Liver (tissue), 10 donors: ENCODE measurements at places on chromosomes 12 and 14.

- DNase-seq = no peak
Observed at GRCh38 chr14:24231263-24232120, 675 bp downstream of the NEDD8 start.

DNA sequence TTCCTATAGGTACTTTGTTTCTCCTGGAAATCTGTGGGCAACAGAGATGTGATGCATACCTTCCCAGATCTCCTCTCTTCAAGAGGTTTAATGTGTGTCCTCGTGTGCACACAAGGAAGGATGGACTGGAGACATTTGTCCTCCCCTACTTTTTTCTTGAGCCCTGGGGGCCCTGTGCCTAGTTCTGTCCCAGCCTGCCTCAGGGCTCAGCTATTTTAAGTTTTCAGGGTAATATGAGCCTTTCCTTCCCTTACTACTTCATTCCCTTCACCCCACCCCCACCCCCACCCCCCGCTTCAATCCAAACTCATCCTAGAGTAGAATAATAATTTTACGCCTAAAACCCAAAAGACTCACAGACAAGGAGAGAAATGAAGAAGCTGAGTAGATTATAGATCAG lies 446 bp downstream of the STAC3 start:
- DNase-seq = no peak

- DNase-seq = no peak
Observed at GRCh38 chr14:72049462-72049861, 117.2 kb downstream of the RGS6 start.

- DNase-seq = no peak
Observed at GRCh38 chr12:131075611-131076010, 121.9 kb downstream of the ADGRD1 start.

DNA sequence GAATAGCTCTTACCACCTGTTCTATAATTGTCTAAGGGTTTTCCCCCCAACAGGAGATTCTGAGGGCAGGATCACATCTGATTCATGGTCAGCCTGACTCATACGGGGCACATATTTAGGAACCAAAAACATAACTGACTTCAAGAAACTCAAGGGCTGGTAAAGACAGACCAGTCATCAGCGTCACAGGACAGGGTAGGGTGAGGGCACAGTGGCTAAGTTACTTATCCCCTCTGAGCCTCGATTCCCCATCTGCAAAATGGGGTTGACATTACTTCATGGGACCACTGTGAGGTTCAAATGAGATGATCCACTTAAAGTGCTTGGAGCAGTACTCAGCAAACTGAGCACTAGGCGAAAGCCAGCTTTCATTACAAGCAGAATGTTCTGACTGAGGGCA lies 606 bp downstream of the CINP start:
- no peak for DNase-seq

DNA sequence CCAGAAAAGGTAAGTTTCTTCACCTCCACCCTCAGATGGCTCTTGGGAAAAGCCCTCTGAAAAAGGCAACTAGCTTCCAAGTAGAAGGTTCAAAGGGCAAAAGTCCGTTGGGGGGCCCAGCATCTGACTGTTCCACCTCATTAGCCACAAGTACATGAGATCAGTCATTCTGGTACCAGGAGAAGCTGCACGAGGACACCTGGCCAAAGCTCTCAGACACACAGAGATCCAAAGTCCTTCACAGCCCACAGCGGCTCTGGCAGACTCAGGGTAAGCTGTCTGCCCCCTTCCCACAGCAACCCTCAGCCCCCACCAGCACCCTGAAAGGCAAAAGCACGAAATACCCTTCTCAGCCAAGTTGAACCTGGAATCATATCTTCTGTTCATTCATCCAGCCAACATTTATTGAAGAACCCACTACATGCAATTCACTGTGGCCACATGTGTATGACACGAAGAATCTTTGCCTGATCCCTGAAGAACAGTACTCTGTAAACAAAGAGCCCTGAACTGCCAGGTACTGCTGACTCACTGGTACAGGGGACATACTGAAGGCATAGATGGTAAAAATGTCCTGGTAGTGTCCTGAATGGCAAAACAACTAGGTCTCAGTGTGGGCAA lies 19.0 kb downstream of the SLC7A7 start:
- DNase-seq = no peak

DNA sequence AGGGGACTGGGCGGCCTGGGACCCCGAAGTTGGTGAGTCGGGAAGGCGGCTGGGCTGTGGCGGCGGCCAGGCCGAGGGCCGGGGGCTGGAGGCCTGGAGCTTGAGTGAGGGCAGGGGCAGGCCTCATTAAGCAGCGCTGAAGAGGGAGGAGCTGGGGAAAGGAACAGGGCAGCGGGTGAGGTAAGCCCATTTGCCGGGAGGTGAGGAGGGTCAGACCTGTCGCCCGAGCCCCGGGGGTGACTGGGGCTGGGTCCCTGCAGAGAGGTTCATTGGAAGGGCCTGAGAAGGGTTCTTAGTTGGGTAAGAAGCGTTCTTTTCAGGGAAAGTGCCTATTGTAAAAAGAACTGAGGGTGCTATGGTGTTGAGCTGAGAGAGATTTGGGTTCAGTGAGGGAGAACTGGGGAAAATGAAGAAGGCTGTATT lies 441 bp downstream of the RAB5B start:
- DNase-seq = no peak

DNA sequence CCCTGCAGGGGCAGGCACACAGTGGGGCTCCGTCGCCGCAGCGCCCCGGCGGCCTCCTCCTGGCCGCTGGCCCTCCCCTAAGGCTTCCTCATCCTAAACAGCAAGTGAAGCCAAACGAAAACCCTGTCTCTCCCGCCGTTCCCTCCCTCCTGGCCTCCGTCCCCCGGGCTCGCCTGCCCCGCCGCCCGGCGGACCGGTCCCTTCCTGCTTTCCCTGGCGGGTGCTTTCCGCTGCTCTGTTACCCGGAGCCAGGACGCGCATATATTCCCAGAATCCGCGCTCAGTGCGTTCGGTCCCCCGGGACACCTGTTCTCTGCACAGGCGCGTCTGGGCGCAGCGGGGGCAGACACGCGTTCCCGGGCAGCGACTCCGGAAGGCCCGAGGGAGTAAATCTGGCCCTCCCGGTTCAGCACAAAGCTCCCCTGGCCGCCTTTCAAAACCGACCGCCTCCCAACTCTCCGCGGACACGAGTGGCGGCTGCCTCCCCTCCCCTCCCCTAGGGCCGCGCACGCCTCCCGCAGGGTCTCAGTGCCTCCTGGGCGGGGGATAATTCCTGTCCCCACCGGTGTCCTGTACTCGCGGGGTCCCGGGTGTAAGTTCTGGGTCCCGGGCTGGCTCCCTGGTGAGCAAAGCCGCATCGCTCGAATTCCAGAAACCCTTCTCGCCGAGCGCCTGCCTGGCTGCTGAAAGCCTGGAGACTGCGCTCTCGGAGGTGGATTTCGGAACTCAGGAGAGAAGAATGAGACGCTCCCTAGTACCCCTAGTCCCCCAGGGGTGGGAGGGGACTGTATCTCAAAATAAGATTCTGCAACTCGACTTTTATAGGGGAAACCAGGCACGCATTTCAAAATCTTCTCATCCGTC lies 21.4 kb upstream of the CEP170B start:
- no peak for DNase-seq

- no peak for DNase-seq
Observed at GRCh38 chr12:125110641-125111360, 45.6 kb downstream of the AACS start.

- no peak for DNase-seq
Observed at GRCh38 chr12:49909826-49910225, 6.1 kb upstream of the FAIM2 start.

DNA sequence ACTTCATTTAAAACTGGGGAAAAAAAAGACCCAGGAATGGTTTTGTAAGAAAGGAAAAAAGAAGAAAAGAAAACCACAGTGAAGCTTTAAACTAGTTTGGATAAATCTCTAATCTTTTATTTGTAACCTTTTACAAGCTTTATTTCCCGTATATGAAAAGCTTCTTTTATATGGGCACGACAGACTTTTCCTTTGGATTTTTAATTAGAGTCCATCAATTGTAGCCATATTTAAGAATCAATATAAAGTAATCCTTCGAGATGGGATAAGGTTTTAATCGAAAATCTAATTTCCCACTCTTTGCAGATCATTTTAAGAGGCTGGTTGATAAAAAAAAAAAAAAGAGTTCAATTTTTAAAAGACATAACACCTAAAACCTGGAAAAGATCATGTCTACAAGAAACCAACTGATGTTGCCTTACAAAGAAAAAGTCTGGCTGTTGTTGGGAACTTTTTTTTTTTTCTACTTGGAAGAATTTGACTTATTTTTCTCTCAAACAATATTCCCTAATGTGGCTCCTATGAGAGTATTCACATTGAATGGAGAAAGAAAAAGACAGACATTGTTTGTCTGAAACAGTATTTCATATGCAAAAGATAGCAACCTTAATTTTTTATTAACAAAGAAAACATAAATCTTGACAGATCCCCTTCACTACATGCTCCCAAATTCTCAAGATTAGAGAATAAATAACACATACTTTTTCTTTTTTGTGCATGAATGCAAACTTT lies 4.9 kb upstream of the OTX2 start:
- DNase-seq = no peak

GRCh38 chr12:107684029-107684795 lies 1.4 kb upstream of the PWP1 start:
- DNase-seq = no peak

DNA sequence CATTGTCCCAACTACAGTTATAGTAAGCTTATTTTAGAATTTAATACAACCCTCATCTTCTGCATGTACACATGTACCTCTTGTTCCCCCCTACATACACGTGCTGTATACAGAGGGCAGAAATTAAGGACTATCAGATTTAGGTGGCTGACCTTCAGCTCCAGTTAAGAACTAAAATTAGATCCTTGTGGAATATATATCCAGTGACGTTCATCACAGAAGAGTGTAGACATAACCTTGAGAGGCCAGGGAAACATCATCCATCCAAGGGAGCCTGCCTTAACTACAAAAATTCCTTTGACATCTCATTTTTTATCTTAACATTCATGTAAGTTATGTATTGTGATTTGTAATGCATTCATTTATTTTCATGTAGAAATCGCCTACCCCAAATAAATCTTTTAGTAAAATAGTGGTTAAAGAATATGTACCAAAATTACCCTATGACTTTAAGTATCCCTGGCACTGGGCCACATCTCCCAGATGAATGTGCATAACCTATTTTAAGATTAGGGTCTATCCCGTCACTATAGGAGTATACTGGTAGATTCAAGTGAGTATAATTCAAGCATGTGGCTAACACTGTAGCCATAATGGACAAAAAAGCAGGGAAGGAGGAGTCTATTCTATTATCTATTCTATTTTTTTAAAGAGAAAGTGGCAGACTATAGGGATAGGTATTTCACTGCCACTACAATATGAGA lies 27.5 kb downstream of the RIC8B start:
- DNase-seq = no peak

- no peak for DNase-seq
Observed at GRCh38 chr12:24770821-24771220, 178.1 kb downstream of the BCAT1 start.

- no peak for DNase-seq
Observed at GRCh38 chr12:98828802-98829600, 183.9 kb downstream of the APAF1 start.

DNA sequence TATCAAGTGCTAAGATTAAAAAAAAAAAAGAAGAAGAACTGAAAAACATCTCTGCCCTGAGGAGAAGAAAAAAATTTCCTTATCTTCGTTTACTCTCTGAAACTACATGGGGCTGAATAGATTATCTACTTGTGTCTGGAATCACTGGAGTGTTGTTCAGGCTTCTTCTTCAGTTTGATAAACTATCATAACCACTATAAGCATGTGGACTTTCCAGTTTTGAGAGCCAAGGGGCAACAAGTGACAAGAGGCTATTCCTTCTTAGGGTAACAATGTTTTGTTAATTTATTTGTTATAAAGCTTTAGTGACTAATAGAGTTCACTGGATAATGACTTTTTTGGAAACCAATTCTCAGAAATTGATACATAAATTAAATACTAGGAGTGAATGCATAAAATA lies 19.9 kb upstream of the RASSF8 start:
- no peak for DNase-seq

DNA sequence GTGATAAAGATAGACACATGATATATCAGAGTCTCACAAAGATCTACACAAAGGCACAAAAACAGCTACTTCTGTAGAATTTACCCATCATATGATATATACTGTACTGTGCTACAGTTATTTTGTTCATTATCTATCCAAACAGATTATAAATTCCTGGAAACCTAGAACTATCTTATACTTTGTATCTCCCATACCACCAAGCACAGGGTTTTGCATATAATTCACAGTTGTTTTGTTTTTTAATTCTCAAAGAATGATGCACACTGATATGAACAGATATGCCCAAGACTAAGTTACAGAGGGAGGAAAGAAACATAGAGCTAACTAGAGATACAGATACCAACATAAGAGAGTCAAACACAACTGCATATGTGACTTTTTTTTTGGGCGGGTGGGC lies 3.4 kb downstream of the PRKAG1 start:
- DNase-seq = no peak

DNA sequence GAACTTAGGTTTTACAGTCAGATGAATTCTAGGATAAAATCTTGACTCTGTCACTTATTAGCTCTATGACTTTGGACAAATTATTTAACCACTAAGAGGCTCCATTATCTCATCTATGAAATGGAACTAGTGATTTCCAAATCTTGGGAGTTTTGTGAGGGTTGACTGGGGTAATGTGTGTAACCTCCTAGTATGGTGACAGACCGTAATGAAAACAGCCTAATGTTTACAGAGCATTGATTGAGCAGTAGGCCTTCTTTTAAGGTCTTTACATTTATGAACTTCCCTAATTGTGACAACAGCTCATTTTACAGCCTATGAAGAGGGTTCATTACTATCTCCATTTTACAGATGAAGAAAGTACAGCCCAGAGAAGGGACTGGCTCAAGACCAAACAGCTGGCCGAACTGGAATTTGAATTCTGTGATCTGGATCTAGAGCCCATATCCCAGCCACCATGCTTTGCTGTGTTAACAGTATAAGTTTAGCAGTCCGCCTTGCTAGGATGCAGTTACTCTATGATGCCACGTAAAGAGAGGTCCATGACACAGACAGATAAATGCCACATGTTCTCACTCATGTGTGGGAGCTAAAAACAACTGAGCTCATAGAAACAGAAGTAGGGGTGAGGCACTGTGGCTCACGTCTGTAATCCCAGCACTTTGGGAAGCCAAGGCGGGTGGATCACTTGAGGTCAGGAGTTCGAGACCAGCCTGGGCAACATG lies 9.1 kb upstream of the FBXL14 start:
- no peak for DNase-seq

- DNase-seq = no peak
Observed at GRCh38 chr12:1348606-1349005, 245.8 kb downstream of the FBXL14 start.

DNA sequence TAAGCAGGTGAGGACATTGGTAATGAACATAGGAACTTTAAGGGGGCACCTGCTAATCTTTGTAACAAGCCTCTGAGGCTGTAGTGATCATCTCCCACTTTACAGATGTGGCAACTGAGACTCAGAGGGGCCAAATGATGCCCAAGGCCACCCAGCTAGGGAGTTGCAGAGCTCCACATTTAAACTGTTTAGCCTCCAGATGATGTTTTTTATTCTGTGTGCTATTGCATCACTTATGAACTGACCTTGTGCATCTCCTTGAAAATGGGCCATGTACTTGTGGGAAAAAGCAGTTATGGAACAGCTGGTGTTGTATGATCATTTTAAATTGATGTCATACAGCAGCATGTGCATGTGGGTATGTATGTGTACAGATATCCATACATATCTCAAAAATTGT lies 41.4 kb downstream of the TPCN1 start:
- DNase-seq = no peak
